ENCODE measurements at places on chromosomes 16 and 17.

DNA sequence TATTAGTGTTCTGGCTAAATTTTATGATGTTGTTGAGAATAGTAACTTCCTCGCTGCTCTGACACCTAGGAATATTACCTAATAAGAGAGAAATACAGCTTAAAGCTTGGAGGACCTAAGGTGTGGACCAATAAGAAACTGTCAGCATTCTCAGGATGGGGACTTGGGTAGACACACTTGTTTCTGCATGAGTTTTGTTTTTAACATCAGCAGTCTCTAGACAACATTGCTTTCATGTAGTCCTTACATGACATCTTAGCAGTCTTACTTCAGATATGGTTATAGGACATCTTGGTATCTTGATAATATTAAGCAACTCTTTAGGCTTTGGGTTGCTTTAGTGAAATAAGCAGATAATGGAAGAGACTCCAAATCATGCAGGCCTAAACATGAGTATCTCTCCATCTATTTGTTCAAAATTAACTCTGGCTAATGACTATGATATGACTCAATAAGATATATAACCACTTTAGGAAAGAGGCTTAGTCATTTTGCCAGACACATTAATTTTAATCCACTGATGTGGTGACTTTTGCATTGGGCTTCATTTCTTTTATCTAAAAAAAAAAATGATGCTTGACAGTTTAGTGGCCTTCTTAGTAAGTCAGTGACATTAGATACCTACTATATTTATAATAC is 84.5 kb downstream of the WNT3 start:
- no peak for DNase-seq

- peak; percentile 58 for DNase-seq
Measured at GRCh38 chr16:21263640-21264570, 14.2 kb downstream of the CRYM start.

DNA sequence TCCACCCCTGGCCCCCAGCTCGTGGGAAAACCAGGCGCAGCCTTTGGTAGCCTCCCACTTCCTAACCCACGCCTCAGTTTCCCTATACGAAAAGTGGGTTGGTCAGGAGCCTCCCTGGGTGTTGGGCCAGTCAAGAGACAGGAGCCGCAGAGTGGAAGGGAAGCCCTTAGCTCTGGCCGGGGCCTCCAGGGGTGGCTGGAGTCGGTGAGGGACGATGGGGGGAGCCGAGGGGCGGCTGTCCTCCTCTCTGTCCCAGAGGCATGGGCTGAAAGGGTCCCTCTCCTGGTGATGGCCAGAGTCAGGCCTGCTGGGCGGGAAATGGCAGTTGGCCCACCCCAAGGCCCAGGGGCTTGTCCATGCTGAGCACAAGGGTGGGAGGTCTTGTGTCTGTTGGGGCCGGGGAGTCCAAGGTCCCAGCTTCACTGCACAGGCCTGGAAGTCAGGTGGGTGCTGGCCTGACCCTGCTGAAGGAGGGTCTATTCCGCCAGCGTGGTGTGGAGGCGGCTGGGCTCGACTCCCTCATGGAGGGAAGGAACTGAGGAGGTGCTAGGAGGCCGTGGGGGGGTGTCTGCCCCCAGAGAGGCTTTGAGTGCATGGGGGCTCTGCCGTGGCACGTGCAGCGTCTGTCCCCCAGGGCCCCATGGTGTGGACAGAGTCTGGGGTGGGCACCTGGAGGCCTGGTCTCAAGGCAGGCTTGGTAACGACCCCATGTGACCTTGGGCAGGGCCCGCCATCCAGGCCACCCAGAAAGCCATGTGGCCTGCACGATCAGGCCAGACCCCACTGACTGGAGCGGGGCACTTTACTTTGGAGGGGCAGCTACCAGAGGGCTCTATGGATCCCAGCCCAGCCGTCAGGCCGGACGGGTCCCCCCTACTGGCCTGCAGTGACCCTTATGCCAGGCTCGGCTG is 1.1 kb downstream of the SLC16A3 start:
- peak; percentile 48 for DNase-seq

DNA sequence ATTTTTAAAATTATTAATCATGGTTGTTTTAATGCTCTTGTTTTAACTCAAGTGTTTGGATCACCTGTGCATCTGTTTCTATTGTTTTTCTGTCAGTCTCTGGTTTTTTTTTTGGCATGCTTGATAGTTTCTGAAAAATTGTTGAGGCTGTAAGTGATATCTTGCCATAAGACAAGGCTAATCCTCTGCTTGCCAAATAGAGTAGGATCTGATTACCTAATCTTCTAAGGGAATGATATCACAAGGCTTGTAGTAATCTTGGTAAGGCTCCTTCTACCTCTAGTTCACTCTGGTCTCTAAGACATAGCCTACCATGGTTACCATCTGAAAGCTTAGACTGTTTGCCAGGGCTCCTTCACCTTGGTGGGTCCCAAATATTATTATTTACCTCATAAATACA is 81.0 kb downstream of the ATF7IP2 start:
- no peak for DNase-seq

GRCh38 chr17:16352303-16352666 is 984 bp downstream of the CENPV start:
- peak; percentile 47 for DNase-seq

DNA sequence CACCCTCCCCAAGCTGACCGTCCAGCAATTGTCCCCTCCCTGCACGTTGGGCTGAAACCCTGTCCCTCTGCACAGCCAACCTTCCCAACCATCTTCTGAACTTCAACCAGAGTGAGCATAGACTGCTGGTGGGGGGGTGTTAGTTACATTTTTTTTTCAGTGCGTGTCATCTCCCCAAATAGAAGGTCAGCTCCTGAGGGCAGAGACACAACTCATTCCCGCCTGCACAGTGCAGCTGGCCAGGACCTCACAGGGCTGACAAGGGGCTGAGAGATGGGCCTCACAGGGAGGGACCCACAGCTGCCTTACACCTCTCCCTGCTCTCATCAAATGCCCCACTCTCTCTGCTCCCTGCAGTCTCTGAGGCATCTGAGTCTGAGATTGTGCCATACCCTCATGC is 8.4 kb downstream of the SRL start:
- no peak for DNase-seq

GRCh38 chr17:61208301-61209105 is 191.1 kb upstream of the TBX2 start:
- no peak for DNase-seq

DNA sequence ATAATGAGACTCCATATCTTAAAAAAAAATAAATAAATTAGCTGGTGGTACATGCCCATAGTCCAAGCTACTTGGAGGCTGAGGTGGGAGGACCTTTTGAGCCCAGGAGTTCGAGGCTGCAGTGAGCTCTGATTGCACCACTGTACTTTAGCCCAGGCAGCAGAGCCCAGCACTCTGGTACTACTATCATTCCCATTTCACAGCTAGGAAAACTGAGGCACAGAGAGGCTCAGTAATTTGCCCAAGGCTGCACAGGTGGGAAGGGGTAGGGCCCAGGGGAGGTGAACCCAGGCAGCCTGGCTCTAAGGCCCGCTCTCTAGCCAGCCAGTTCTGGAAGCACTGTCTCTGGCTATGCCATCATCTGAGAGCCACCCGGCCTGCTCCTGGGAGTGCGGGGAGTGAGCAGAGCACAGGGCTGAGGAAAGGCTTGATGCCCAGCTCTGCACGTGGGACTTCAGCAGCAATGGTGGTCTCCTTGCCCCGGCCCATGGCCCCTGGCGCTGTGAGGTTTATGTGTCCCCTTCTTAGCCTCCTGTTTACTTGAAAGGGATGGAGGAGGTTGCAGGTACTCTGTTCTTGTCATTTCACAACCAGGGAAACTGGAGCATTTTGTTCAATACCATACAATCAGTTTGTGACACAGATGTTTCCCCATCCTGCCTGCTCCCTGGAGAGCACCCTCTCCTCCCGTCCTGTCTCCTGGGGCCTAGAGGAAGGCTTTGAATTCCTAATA is 222.3 kb downstream of the KATNIP start:
- peak; percentile 10 for DNase-seq

- DNase-seq = no peak
Measured at GRCh38 chr16:25040543-25040942, 25.4 kb upstream of the ARHGAP17 start.

GRCh38 chr17:81906476-81907218 is 4.6 kb downstream of the PCYT2 start:
- no peak for DNase-seq

- DNase-seq = no peak
Measured at GRCh38 chr16:88588754-88589153, 18.6 kb downstream of the ZC3H18 start.

GRCh38 chr17:46989637-46990431 is 10.8 kb upstream of the RPRML start:
- no peak for DNase-seq

- DNase-seq = no peak
Measured at GRCh38 chr17:35947156-35947585, 3.7 kb upstream of the LYZL6 start.

DNA sequence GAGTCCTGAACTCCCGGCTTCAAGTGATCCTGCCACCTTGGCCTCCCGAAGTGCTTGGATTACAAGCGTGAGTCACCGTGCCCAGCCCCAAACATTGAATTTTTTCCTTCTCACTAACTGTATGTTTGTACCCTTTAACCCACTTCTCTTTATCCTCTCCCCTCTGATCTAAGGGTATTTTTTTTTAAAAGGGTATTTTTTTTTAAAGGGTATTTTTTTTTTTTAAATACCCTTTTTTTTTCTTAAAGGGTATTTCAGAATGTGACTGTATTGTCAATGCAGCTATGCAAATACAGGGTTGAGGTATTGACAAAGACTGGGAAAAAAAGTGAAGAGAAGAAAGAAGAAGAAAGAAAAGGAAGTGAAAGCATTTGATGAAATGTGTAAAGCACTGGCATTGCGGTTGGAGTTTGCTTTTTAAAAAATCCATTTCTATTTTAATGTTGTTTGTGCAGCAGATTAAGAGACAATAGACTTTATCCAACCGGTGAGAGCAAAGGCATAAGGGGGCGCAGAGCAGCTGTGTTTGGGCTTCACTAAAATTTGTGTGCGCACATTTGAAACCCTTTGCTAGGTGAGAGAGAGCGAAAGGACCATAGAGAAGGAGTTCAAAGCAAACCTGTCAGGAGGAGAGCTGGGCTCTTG is 42.4 kb downstream of the SYT17 start:
- no peak for DNase-seq

DNA sequence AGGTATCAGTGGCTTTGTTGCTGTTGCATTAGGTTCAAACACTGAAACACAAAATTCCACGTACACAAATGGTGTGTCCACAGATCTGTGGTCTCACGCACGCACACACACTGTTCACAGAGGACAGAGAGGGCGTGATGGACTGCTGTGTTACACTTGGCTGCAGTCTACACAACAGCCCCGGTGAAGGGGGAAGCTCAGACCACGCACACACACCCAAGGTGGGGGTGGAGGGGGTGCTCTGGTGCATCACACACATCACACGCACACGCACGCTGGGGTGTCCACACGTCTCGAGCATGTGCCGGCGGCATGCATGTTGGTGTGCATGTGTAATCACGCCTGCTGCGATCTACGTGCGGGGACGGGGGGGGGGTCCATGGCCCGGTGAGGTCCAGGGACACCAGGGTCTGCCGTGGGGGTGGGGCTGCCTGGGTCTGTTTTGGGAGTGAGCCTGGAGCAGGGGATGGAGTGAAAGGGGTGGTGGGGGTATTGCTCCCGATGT is 7.3 kb downstream of the HSD3B7 start:
- DNase-seq = no peak

DNA sequence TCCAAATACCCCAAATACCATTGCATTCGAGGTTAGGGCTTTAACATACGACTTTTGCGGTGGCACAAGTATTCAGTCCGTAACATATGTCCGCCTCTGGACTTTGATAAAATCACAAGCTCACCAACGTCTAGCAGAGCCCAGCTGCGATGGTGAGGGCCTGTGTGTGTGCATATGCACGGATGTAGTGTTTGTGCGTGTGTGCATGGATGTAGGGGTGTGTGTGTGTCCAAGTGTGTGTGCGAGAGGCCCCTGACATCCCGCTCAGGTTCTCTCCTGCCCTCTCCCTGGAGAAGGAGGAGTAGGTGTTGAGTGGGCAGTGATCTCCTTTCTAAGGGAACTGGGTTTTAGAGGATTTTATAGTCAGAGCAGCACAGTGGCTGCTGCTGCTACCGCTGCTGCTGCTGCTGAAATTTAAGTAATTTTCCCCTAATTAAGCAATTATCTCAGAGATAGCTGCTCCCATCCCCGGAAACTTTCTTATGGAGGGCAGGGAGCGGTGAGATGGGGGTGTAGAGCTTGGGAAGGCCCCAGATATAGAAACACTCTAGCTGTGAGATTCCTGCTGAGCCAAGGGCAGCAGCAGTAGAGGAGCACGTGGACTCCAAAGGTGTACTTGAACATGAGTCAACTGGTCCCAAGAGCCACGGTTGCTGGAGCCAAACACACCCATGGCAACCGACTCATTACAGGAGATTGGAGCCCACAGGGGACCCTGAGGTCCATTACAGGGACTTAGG is 121.7 kb upstream of the SDK2 start:
- DNase-seq = no peak

DNA sequence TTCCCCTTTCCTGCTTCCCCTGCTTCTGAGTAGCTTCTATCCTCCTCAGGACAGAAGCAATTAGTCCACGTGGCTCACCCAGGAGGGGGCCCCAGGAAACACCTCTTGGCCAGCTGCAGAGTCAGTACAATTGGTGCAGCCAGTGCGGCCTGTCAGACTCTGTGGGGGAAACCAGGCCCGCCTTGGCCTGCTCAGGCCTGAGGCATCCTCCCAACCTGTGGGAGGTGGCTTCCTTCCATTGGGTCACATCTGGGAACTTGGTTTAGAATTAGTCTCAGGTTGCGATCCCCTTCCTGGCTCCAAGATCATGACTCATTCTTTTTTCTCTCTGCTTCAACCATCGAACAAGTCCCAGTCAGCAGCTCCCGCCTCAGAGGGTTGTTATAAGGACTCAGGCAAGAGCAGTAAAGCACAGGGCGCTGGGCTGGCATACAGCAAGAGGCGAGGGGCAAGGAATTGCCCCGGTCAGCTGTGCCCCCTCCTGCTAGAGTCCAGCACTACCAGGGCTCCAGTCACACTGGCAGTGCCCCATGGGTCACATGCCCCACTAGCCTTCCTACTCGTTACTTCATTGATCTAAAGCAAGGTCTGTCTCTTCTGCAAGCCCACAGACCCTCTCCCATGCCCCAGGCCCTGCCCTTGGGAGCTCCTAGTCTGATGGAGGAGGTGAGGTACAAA is 8.1 kb upstream of the EPX start:
- no peak for DNase-seq
